ENCODE measurements at places on chromosomes 1 and 21. TPM values are rescaled to one million over a fixed set of nuclear protein-coding genes. Genes with fewer than 3 reads are reported as not detected.

DNA sequence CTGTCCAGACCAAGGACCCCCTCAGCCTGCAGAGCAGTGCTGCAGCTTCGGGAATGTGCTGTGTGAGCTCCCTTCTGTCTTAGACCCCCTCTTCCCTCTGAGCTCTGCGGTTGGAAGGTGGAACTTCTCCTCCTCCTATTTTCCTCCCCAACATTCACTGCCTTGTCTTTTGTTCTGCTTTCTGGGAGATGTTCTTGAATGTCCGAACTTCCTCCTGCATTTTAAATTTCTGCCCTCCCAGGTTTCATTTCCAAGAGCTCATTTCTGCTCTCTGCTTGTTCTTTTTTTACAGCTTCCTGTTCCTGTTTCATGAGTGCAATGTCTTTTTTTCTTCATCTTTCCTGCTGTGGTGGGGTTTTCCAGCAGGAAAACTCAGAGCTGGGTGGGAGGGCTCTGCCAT lies 29.3 kb downstream of the RRP1 start:
- H3K27me3 ChIP-seq: peaks cover 2% of the 10 kb centered on the region
- H3K4me3 ChIP-seq: no peak overlapping the region
- no peak overlapping the region for H3K27ac ChIP-seq
- DNase-seq: no peak

Gene RHEX
- total RNA-seq: not detected

Gene BSND
- not detected for total RNA-seq

GRCh38 chr1:6026095-6026809 lies 19.4 kb upstream of the KCNAB2 start:
- no peaks in the 10 kb centered on the region for H3K36me3 ChIP-seq
- H3K4me1 ChIP-seq: peaks cover 22% of the 10 kb centered on the region
- H3K27me3 ChIP-seq: peaks cover 3% of the 10 kb centered on the region

DNA sequence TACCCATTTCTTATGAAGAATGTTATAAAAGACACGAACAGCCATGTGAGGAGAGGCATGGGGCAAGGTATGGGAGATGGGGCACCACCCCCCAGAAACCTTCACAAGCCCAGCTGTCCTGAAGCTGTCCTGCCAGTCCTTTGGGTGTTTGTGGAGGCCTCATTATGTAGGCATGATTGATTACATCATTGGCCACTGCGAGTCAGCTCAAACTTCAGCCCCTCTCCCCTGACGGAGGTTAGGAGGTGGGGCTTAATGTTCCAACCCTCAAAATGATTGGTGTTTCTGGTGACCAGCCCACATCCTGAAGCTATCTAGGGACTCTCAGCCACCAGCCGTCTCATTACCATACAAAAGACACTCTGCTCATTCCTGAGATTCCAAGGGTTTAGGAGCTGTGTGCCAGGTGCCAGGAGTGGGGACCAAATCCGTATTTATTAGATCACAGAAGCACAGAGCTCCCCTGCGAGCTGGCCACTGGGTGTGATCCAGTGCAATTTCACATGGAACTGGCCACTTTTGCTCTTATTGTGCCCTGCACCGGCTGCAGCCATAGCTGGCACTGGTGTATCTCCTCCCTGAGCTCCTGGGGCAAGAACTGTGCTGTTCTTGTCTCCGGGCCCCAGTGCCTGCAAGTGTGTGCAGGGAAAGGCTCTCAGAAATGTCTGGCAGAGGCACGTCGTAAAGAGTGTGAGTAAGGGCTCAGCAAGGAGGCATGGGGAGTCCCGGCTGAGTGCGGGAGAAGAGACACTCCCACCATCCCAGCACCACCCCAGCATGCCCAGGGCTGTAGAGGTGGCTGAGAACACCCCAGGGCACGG lies 10.5 kb downstream of the KIAA1614 start:
- H3K27ac ChIP-seq: no peak overlapping the region
- H3K4me3 ChIP-seq: no peak overlapping the region
- DNase-seq: no peak
- H3K4me1 ChIP-seq: peaks cover 25% of the 10 kb centered on the region
- no peaks in the 10 kb centered on the region for H3K36me3 ChIP-seq
- no peaks in the 10 kb centered on the region for H3K27me3 ChIP-seq

DNA sequence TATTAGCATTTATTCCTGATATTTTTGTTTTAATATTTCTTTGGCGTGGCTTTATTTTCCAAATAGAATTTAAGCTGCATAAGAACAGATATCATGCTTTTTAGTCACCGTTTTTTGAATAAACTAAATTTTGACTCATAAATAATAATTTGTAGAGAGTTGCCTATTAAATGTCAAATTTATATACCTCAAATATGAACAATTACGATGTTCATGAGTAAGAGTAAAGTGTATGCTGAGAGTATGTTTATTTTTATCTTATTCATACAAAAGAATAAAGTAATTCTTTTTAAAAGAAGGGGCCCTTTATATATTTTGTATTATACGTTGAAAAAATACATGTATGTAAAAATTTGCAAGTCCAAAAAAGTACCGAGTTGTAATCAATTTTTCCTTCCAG lies 126.5 kb upstream of the NRIP1 start:
- no peak for DNase-seq
- H3K27me3 ChIP-seq: peaks cover 8% of the 10 kb centered on the region
- no peaks in the 10 kb centered on the region for H3K4me1 ChIP-seq
- H3K4me3 ChIP-seq: no peak overlapping the region
- H3K27ac ChIP-seq: no peak overlapping the region

- no peak overlapping the region for H3K4me3 ChIP-seq
- no peak overlapping the region for H3K27ac ChIP-seq
- H3K36me3 ChIP-seq: no peaks in the 10 kb centered on the region
- no peak for DNase-seq
Observed at GRCh38 chr1:203142684-203143408, 15.3 kb downstream of the ADORA1 start.

DNA sequence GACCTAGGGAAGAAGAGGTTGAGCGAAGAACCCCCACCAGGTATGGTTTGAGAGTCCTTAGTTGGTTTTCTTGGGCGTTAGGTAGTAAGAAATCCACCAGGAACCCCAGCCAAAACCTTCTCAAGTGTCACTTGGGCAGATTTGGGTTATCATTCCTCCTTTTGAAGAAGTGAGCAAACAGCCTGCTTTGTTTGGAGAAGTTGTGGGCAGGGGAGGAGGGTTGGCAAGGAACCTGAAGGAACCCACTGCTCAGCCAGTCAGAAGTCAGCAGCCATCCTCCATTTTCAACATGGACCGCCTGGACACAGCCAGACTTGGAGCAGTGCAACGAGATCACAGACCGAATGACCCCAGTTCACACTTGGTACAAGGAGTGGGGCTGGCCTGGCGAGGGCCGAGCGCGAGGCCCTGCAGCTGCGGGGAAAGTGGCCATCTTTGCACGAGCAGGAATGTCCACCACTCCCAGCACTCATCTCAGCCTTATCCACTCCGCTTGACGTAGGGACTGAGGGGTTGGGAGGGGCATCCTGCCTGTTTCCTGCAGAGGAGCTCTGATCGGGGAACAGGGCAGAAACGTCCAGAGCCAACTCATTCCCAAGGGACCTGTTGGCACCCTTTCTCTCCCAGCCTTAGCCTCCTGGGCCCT lies 7.2 kb downstream of the ADPRS start:
- H3K27me3 ChIP-seq: peaks cover 3% of the 10 kb centered on the region
- no peaks in the 10 kb centered on the region for H3K36me3 ChIP-seq
- H3K4me3 ChIP-seq: no peak overlapping the region
- no peak overlapping the region for H3K27ac ChIP-seq
- H3K4me1 ChIP-seq: peaks cover 24% of the 10 kb centered on the region

Gene GBP4
- 0.39 TPM for total RNA-seq

- DNase-seq: no peak
- no peaks in the 10 kb centered on the region for H3K27me3 ChIP-seq
- no peak overlapping the region for H3K4me3 ChIP-seq
- no peak overlapping the region for H3K27ac ChIP-seq
Observed at GRCh38 chr1:244171241-244171985, 120.3 kb downstream of the ZBTB18 start.
